ENCODE measurements at places on chromosomes 16 and 17. TPM values are rescaled to one million over a fixed set of nuclear protein-coding genes. Genes with fewer than 3 reads are reported as not detected.

GRCh38 chr16:68737046-68737729 lies at the start of gene CDH1:
TSS of gene CDH1 (plus strand) at chr16:68737292. CDS start at chr16:68737416, 124 bp downstream.
- peak; percentile 61 for DNase-seq

GRCh38 chr17:42798383-42799380 lies at the start of the genes CNTD1 and COA3:
TSS of gene CNTD1 (plus strand) at chr17:42798861. CDS start at chr17:42799068, 207 bp downstream.
TSS of gene COA3 (minus strand) at chr17:42798704. CDS start at chr17:42798681, 23 bp downstream.
- peak; percentile 83 for DNase-seq

- no peak for DNase-seq
Measured at GRCh38 chr17:40560592-40561293, 4.5 kb downstream of the CCR7 start.

DNA sequence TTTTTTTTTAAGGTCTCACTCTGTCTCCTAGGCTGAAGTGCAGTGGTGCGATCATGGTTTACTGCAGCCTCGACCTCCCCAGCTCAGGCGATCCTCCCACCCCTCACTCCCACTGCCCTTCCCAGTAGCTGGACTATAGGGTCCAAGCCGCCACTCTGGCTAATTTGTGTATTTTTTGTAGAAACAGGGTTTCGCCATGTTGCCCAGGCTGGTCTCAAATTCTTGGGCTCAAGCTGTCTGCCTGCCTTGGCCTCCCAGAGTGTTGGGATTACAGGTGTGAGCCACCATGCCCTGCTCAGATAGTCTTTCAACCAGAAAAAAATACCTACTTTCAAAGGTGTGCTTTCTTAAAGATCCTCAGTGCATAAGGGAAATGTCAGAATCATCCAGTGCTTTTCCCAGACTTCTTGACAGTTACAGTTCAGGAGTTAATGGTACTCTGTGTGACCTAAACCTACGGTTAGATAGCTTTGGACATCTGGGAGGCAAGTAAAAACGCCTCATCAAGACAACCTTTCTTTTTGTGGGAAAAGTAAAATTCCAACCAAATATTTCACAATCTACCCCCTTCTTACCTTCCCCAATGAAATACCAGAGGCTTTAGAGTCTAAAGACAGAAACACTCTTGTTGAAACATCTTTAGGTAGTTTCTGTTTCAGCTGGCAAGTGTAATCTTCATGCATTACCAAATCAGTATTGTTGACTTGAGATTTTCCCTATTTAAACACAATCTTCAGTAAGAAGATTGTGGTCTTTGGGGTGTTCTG lies 6.8 kb downstream of the RSPRY1 start:
- no peak for DNase-seq

DNA sequence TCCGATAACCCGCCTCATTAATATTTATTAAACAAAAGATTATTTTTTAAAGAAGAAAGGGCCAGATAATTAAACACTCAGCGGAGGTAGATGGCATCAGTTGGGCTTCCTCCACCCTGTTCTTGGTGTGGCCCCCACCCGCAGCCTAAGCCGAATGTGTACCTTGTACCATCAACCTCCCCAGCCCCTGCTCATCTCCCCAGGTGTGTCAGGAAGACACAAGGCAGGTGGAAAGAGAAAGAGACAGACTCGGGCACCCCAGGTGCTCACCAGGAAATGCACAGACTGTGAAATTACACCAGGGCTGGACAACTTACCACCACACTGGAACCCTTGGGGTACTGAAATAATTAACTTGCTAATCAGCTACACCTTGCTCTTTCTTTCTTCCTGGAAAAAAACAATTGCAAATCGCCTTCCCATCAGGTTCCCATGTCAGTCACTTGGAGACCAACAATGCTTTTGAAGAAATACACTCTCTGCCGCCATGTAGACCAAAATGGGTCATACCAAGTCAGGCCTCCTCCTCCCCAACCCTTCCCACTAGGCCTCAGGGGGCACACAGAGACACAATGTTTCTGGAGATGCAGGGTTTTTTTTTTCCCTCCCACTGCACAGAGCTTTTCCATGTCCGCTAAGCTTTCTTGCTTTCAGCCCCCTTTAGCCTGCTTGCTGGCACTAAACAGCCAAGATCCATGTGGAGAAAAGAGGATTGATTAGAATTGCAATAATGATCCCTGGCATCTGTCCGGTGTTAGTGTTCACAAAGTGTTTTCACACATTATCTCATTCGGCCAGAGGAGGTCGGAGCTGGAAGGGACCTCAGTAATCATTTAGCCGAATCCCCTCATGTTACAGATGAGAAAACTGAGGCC lies 8.6 kb upstream of the LHX1 start:
- no peak for DNase-seq

- DNase-seq = no peak
Measured at GRCh38 chr16:61945511-61945910, 90.7 kb downstream of the CDH8 start.

GRCh38 chr16:79765431-79765830 lies 164.9 kb upstream of the MAF start:
- DNase-seq = no peak

- DNase-seq = no peak
Measured at GRCh38 chr17:82285141-82285540, 11.6 kb upstream of the CSNK1D start.

GRCh38 chr16:6204945-6205344 lies 1107.3 kb upstream of the EEF2KMT start:
- no peak for DNase-seq

- DNase-seq = peak; percentile 70
Measured at GRCh38 chr17:44865231-44865660, 17.6 kb downstream of the HIGD1B start.

DNA sequence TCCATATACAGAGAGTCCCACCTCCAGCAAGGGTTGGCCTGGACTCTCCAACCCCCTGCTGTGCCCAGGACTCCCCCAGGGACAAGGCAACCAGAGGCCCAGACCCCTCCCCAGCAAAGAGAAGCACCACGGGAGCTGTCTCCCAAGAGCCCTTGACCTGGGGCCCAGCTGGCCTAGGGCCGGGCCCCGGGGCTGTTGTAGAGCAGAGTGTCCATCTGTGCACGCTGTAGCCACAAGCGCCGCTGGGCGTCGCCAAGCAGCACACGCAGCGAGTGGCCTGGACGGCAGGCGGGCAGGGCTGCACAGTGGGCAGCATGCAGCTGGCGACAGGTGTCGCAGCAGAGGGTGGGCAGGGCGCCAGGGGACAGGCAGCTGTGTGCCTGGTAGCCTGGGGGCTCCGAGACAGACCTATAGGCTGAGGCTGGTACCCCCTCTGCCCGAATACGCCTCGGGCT lies 4.3 kb downstream of the SPATA2L start:
- no peak for DNase-seq

- no peak for DNase-seq
Measured at GRCh38 chr17:69492410-69493071, 78.0 kb downstream of the MAP2K6 start.

- DNase-seq = no peak
Measured at GRCh38 chr17:56697190-56697589, 103.7 kb downstream of the NOG start.

DNA sequence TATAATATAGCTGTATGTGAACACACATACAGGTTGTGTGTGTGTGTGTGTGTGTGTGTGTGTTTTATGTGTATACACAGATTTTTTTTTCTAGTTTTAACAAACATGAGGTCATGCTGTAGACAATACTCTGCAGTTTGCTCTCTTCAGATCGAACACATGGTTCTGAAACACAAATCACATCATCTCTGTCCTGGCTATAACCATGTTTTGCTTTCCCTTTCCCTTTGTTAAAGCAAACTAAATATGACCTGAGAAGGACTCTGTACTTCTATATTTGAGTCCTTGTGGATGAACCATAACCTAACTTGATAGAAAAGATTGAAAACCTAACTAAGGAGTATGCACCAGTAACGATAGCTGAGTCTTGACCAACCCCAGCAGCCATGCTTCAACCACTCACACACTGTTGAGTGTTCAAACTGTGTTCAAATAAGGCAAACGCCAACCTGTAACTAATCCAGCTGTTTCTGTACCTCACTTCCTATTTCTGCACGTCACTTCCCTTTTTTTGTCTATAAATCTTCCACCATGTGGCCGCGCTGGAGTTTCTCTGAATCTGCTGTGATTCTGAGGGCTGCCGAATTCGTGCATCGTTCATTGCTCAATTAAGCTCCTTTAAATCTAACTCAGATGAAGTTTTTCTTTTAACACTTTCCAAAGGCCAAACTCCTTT lies 303.8 kb downstream of the HS3ST3B1 start:
- no peak for DNase-seq

DNA sequence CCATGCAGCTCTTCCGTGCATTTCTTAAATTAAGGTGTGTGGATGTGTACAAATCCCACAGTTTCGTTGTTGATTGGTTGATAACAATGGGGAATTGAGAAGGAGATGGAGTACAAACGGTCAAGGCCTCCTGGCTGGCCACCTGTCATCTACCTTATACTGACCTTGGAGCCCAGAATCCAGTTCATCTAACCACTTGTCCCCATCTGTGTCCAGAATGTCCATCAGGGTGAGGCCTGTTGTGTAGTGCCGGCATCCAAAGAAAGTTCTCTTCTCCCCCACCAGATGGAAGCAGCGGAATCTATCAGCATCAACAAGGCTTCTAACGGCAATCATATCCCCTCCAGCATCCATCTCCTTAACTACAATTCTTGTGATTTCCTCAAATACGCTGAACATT lies 1.5 kb downstream of the GSDMB start:
- no peak for DNase-seq

DNA sequence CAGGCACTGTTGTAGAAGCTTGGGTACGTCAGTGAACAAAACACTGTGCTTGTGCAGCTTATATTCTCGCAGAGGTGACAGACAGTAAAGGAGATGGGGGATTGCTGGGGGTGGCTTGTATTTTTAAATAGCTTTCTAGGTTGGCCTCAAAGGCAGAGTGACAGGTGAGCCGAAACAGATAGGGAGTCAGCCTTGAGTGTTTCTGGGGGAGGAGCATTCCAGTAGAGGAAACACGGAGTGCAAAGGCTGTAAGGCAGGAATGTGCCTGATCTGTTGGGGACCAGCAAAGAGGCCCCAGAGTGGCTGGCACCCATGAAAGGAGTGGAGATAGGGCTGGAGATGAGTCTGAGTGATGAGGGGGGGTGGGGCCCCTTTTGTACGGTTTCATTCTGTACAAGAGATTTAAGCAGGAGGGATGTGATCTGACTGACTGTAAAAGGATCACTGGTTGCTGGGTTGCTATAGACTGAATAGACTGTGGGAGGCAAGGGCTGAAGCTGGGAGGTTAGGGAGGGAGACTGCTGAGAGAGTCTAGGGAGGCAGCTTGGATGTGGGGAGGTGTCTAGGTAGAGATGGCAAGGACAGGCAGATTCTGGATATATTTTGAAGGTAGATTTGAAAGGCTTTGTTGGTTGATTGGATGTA lies 15.2 kb downstream of the NUP93 start:
- no peak for DNase-seq

DNA sequence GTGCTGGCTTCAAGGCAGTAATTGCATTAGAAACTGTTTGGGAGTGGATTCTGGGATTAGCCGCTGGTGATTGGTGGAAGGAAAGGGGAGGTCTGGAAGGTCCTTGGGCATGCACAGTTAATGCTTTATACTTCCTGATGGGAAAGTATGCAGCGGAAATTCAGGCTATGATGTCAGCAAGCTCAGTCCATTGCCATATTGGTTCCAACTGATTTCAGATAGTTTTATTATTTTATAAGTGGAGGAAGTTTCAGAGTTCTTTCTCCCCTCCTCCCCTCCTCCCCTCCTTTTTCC lies 8.1 kb upstream of the CMTR2 start:
- no peak for DNase-seq

DNA sequence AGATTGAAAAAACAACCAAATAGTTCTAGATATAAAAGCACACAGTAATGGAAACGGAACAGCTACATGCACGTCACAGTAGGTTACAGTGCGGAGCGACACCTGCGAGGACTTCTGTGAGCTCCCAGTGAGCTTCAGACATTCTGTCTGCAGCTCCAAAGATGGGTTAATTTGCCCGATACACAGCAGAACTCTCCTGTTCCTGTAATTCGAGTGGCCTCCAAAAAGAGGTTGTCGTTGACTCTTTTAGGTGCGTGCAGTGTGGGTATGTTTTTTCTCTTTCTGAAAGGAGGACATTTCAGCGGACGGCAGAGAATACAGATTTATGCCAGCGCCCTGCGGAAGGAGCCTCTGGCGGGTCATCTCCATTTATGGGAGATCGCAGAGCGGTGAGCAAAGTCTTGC lies 2.9 kb downstream of the OR1F1 start:
- DNase-seq = no peak

DNA sequence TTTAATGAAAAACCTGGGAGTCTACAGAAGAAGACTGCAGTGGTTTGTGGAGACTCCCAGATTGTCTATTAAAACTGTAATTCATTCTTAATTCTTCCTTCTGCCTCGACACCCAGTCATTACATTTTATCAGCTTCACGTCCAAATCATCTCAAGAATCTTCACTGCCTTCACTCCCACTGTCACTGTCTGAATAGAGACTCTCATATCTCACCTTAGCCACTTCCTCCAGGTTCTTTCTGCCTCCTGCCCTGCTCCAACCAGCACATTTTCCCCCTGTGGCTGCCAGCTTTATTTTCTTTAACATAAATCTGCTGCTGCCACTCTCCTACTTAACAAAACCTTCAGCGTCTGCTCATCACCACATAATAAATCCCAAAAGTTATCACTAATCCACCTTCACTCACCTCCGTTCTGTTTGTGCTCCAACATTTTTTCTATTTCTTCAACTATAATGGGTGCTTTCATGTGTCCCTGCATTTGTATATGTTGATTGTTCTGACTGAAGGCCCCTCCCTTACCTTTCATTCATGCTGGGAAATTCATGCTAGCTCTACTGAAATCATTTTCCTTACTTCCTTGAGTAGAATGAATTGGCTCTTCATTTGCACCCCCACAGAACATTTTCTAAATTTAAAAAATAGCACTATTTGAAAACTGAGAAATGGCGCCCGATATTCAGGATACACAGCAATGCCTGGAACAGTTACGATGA lies 38.9 kb downstream of the KCNJ2 start:
- no peak for DNase-seq

DNA sequence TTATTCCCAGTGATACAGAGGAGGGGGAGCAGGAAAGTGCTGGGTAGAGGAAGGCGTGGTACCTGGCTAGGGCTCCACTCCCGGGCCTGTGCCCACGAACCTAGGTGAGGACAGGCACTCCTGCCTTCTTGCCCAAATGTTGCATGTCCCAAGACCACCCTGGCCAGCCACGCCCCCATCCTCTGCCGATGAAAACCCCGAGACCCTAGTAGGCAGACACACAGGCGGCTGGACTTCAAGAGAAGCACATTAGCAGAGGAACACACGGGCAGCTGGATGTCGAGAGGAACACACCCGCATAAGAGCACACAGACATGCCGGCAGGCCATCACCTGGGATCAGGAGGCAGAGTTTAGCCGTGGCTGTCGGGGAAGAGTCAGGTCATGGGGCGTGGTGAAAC lies 1386.5 kb upstream of the GOT2 start:
- no peak for DNase-seq

Gene PRAC2
- polyA plus RNA-seq = not detected

Gene CISD3
- polyA plus RNA-seq = 9.7 TPM

Gene REXO5
- 7.9 TPM for polyA plus RNA-seq

Gene NPIPB8
- 2.0 TPM for polyA plus RNA-seq

All from left kidney (tissue), 8 donors.